Thymus (tissue), 14 donors: ENCODE measurements at places on chromosomes 7 and 10.

GRCh38 chr7:96388620-96389383, 66.9 kb upstream of the SLC25A13 start:
- no peak for DNase-seq

- DNase-seq, result no peak
Measured at GRCh38 chr10:126716366-126716765, 45.9 kb upstream of the C10orf90 start.

- no peak for DNase-seq
Measured at GRCh38 chr7:130868139-130868538, 134.1 kb upstream of the KLF14 start.

DNA sequence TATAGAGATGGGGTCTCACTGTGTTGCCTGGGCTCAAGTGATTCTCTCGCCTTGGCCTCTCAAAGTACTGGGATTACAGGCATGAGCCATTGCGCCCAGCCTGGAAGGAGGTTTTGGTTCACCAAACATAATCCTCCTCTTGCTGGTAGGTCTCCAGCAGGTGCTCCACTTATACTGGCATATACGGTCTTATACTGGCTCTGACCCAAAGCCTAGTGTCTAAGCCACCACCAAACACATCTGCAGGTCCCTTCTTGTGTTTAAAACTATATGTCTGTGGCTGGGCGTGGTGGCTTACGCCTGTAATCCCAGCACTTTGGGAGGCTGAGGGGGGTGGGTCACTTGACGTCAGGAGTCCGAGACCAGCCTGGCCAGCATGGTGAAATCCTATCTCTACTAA, 5.4 kb downstream of the MBLAC1 start:
- no peak for DNase-seq

GRCh38 chr7:99313204-99313573, 12.5 kb upstream of the ARPC1A start:
- no peak for DNase-seq

DNA sequence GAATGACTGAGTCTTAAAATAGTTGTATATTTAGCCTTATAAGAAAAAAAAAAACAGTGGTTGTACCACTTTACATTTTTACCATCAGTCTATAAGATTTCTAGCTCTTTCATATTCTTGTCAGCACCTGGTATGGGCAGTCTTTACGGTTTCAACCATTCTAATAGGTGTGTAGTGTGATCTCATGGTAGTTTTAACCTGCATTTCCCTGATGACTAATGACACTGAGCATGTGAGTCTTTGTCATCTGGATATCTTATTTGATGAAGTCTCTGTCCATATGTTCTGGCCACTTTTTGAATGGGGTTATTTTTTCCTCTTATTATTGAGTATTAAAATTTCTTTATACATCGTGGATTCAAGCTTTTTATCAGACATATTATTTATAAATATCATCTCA, 365.3 kb upstream of the IGFBP3 start:
- DNase-seq, result no peak

DNA sequence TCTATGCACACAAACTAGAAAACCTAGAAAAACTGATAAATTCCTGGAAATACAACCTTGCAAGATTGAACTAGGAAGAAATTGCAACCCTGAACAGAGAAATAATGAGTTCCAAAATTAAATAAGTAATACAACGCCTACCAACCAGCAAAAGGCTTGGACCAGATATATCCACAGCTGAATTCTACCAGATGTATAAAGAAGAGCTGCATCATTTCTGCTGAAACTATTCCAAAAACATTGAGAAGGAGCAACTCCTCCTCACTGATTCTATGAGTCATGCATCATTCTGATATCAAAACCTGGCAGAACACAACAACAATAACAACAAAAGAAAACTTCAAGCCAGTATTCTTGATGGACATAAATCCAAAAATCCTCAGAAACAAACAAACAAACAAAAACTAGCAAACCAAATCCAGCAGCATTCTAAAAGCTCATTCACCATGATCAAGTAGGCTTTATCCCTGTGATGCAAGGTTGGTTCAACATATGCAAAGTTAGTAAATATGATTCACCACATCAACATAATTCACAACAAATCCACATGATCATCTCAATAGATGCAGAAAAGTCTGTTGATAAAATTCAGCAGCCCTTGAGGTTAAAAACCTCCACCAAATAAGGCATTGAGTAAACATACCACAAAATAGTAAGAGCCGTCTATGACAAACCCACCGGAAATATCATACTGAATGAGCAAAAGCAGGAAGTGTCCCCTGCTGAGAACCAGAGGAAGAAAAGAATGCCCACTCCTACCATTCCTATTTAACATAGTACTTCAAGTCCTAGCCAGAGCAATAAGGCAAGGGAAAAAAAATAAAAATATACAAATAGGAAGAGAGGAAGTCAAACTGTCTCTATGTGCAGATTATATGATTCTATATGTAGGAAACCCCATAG, 98.2 kb downstream of the PCDH15 start:
- DNase-seq, result no peak

GRCh38 chr7:117435475-117436043, 8.3 kb upstream of the ASZ1 start:
- no peak for DNase-seq

DNA sequence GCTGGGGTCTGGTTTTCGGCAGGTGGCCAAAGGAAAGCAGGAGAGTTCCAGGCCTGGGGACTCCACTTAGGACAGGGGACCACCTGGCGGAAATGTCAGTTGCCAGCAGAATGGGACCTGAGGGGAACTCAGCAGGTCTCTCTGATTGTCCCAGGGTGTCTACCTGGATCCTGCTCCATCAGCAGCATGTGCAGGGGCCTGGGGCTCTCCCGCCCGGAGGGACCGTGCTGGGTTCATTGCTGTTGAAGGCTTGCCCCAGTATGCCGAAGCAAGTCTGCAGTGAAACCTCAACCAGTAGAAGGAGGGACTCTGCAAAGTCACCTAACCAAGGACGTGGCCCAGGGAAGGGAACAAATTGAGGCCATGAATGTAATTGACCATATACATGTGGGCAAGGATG, 506.5 kb upstream of the MKI67 start:
- no peak for DNase-seq

DNA sequence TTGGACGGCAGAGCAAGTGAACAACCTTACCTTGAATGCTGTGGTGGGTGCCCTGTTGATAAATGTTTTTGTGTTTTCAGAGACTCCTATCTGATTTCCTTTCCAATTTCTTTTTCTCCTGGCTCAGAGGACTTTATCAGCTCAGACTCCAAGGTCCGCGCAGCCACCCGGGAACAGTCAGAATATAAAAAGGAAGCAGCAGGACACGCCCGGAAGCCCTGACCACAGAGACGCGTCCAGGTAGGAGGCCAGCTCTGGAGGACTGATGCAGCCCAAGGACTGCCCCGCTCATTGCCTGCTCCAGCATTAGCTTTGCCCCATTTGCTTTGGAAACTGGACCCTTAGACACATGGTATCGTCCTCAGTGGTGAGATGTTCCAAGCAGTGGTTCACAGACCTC, 61.3 kb downstream of the TACC2 start:
- no peak for DNase-seq
